ENCODE measurements at places on chromosomes 7 and 10.

GRCh38 chr10:123429706-123430221, 236.4 kb upstream of the GPR26 start:
- DNase-seq, result no peak

DNA sequence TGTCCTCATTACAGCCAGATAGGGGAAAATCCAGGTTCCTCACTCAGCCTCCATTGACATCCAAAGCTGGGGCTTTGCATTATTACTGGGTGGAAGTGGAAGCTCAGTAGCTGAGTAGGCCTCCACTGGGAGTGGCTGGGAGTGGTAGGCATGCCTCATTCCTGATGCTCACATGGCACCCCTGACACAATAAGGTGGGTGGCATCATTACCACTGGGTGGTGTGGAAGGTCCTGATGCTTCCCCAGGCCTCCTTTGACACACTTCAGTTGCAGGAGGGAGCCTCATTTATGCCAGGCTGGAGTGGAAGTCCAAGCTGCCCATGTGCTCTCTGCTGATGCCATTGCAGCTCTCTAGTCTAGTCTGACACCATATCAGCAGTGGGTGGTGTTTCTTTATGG, 48.2 kb upstream of the GPR141 start:
- DNase-seq, result no peak

- DNase-seq, result no peak
These were observed 61.7 kb downstream of the CSGALNACT2 start for GRCh38 chr10:43199684-43200537.

DNA sequence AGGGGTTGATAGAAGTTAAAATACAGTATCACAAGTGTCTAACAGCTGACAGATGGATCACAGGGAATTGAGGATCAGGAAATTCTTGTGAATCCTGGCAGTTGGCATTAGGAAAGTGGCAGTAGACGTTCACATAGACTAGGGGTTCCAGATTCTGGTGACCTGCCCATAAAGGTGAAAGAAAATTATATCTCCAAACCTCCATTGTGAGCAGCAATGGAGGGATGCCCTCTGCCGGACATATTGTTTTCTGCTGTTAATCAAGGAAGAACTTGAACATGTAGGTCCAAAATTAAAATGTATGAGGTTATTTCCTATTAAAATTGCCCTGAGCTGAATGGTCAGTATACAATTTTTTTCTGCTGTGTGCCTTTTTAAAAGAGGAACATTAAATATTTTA, 5.1 kb downstream of the NME8 start:
- no peak for DNase-seq

DNA sequence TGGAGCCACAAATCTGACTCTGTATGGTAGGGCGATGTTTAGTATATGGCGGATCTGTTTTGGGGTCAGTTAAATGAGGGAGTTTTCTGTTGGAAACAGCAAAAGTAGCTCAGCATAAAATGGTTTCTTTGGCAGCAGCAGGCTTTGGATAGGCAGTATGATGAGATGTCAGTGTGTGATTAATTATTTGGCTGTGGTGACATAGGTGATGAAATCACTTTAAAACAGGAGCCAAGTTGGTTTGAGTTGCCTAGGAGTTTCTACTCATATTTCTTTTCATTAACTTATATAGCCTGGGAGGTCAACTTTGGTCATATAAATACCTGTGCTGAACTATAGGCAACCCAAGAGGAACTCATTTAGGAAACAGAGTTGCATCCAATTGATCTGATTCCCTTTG, 291.2 kb downstream of the LRMDA start:
- no peak for DNase-seq

- no peak for DNase-seq
These were observed 5.3 kb downstream of the ESYT2 start for GRCh38 chr7:158824028-158824427.

- no peak for DNase-seq
These were observed 116.0 kb downstream of the VTI1A start for GRCh38 chr10:112562809-112563663.

- DNase-seq, result no peak
These were observed 269.0 kb upstream of the BMPER start for GRCh38 chr7:33636359-33636758.

GRCh38 chr7:98180751-98181150, 30.5 kb upstream of the BHLHA15 start:
- DNase-seq, result no peak

DNA sequence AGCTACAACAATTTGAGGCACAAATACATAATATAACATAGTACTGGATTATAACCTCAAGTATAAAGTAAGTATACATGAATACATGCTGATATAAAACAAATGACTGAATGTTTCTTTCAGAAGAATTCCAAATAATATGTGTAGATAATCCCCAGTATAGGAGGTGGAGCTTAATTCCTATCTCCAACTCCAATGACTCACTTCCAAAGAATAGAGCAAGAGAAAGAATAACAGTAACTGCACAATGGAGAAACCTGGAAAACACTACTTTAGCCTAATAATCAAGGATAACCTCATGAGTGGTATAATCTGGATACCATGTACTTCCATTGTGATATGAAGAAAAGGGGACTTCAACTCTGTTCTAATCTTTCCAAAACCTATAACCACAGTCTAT, 13.7 kb upstream of the SEMA3C start:
- no peak for DNase-seq

- no peak for DNase-seq
These were observed 143.4 kb downstream of the C10orf105 start for GRCh38 chr10:71575934-71576801.

DNA sequence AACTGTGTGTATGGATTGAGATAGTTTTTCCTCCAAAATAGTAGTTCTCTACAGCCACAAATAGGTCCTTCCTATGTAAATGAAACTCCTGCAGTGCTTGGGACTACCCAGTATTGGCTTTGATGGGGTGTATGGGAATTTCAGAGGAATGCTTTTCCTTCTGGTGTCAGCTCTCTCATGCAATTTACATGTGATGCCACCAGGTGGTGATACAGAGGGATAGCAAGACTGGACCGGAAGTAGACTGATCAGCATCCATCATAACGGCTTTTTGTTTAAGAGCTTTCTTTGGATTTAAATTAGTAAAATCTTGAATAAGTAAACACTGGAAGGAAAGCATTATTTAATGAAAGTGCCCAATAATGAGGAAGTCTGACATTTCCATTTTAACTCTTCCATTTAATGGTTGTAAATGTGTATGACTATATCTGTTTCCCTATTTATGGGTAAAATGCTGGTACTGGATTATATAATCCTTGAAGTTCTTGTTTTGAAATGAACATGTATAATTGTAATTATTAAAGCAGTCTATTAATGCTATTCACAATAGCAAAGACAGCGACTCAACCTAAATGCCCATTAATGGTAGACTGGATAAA, 22.7 kb downstream of the DYNC1I1 start:
- peak; percentile 43 for DNase-seq

GRCh38 chr7:32243687-32244290, 173.6 kb upstream of the PDE1C start:
- DNase-seq, result no peak

DNA sequence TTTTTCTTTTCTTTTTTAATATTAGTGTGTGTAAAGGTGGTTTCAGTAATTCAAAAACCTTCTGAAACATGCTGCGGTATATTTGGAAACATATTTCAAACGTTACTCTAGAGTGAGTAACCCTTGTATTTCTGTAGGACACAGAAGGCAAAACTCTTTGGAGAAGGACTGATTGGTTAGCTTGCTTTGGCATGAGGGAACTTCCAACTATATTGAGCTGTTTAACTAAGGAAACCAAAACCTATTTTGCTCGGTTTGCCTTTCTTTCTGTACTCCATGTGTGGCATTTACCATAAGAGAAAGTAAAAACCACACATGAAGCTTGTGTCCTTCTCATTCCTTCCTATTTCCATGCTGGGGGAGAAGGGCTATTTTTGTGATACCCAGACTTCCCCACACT, 149.8 kb downstream of the DYNC1I1 start:
- DNase-seq, result peak; percentile 36

DNA sequence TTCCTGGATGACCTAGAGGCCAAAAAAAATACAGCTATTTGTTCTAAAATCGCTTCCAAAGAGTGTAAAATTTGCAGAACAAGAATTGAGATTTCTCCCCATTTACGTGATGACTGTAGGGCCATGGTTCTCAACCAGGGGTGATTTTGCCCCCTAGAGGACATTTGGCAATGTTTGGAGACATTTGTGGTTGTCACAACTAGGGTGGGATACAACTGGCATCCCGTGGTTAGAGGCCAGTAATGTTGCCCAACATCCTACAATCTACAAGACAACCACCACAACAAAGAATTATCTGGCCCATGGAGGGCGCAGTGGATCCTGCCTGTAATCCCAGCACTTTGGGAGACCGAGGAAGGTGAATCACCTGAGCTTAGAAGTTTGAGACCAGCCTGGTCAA, 22.8 kb upstream of the MALSU1 start:
- no peak for DNase-seq

DNA sequence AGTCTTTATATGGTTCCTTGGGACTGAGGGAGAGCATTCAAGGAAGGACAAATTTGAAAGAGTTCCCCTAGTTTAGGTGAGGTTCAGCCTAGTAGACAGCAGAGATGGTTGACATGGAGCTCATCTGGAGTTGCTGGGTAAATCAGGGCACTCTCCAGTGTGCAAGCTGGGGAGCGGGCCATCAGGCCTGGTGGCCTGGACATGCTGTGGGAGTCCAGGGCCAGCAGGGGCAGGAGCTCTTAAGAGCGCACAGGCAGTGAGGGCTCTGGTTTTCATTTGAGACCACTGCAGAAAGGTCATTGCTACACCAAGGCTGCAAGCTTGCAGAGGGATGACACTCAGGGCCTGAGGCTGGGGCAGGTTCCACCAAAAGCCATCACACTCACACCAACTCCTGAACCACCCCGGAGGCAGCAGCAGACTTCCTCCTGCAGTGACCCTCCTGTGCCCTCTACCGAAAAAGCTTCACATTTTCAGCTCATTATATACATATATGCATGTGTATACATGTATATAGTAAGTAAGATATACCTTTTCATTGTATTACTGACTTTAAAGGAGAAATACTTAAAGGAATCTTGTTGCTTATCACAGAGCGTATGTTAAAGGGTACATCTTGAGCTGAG, 39.5 kb downstream of the STEAP1B start:
- no peak for DNase-seq

DNA sequence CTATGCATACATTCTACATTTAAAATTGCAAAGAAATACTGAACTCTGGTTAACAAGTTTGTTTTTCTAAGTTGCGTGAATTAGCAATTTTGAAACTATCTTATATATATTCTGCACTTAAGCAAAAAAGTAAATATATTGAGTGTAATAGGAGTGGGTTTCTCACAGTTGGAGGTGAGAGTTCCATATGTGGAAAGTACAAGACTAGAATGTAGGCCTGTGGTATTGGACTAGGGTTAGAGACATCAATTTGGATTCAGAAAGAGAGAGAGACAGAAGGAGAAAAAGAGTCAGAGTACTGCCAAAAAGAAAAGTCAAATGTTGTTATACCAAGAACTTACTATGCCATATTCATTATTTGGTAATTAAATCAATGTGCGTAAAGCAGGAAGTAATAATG, 47.3 kb upstream of the ITGB8 start:
- no peak for DNase-seq

- peak; percentile 71 for DNase-seq
These were observed at the start of gene NSMCE4A for GRCh38 chr10:121974535-121975294. NSMCE4A (minus strand) TSS chr10:121975217; CDS start chr10:121975165, 52 bp downstream.

GRCh38 chr7:91169830-91170191, 94.4 kb upstream of the FZD1 start:
- no peak for DNase-seq

All from HT1080 (cell line).